ENCODE measurements at places on chromosomes 1 and 21.

DNA sequence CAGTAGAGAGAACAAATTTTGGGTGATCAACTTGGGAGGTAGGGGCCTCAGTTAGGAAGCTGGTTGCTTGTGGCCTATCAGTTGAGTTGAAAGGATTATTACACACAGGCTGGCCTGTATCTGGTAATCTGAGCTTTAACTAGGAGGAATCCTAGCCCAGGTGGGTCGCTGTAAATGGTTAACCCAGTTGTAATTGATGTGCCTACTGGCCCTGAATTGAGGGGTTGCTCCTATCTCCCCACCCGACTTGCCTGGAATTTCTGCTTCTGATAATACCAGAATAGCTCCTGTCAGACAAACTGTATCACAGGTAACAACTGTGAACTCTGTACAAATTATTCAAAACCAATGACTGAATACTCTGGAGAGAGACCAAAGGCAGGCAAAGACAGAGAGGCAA lies 210.4 kb upstream of the RUNX1 start:
- no peak for DNase-seq

DNA sequence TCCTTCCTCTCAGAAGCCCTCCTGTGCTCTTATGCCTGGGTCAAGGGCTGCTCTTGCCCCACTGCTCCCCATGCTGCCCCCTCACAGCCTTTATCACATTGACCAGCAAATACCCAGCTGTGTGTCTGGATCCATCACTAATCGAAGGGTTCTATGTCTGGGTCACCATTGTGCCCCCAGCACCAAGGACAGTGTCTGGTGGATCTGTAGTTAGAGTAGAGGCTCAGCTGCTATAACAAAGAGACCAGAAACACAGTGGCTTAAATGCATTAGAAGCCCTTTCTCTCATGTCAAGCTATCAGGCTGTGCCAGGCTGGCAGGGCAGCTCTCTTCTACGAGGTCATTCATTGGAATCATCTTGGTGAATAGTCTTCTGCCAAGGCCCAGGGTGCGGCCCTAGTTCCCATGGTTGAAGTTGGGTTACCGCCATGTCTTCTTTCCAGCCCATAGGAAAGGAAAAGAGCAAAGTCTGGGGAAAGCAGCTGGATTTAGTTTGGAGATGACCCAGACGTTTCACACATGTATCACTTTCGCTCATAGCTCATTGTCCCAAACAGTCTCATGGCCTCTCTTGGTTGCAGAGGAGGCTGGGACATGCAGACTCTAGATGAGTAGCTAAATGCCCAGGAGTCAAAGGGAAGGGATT lies 32.2 kb downstream of the STUM start:
- DNase-seq: no peak

- DNase-seq: no peak
Observed at GRCh38 chr1:103265551-103265950, 157.2 kb upstream of the COL11A1 start.

- no peak for DNase-seq
Observed at GRCh38 chr1:80582980-80583379, 1217.8 kb upstream of the ADGRL2 start.

GRCh38 chr1:215872658-215873057 lies 305.6 kb downstream of the KCTD3 start:
- no peak for DNase-seq

DNA sequence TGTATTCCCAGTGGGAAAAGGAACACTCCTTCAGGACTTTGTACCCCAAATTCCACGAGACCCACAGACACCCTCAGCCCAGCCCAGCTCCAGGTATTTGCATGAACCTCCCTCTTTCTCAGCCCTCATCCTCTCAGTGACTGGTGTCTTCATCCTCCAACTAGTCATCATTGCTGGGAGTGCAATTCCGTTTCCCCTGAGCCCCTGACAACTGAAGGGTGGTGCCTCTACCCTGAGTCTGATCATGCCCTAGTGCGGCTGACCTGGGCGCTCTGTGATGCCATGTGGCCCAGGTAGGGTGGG lies 3.8 kb upstream of the ZNF692 start:
- no peak for DNase-seq

DNA sequence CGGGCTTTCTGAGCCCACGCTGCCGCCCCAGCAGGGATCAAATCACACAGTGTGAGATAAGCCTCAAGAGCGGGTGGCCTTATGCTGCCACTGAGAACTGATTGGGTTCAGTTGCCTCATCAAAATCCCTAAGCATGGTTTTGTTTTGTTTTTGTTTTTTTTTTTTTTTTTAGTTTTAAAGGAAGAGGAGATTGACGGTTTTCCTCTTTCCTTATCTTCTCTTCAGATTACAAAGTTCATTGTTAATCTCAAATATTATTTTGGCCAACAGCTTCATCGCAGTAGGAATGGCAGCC lies 651 bp downstream of the COA6 start:
- no peak for DNase-seq

GRCh38 chr21:17340081-17340480 lies 172.8 kb upstream of the CXADR start:
- no peak for DNase-seq

DNA sequence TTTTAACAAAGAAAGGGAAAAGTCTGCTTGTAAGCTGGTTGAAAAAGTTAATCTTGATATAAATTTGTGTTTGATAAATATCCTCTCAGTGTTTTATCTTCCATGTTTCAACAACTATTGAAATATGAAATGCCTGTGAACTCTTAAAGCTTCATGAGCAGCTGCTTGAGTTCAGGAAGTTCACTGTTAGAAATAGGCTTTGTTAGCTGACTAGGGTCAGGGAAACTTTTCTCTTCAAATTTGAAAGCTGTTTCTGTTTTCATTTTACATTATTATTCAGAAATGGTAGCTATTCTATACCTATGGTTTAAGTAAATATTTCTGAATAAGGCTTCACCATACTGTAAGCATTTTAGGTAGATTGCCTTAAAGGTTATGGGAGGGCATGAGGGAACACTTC lies 191.7 kb downstream of the HS2ST1 start:
- no peak for DNase-seq

- no peak for DNase-seq
Observed at GRCh38 chr1:205210756-205211168, 740 bp downstream of the DSTYK start.

DNA sequence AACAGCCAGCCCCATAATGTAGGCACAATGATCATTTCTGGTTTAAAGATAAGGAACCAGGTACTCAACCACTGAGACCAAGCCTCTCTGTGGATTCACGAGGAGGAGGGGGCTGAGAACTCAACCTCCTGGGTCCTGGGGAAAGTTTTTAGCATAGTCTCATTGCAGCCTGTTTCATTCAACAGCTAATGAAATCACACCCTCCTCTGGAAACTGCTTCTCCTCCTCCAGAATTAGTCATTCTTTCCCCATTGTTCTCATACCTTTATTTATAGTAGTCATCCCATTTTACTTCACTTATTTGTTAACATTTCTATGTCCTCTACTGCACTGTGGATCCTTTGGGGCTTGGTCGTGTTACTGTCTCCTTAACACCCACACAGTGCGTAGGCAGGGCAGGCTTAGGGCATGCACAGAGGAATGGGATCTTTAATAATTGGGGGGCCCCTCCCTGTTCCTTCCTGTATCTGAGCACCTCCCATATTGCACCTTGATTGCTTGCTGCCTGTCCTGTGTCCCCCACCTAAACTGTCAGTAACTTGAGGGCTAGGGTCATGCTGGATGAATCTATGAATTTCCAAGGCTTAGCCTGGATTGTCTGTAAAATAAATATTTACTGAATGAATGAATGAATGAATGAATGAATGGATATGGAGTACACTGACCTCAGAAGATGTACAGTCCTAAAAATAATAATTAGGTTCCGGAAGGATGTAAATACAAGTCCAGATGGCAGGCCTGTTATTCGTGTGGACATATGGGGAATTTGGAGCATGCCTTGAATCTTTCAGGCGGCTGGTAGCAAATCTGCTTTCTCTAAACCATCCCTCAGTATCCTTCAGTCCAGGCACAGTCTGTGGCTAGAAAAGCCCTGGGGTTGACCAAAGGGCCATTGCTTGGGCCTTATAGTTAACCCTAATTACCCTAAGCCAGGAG lies 153.8 kb upstream of the HMGB4 start:
- no peak for DNase-seq

GRCh38 chr1:20964540-20965484 lies 177.7 kb upstream of the HP1BP3 start:
- DNase-seq: peak; percentile 63
